ENCODE measurements at places on chromosomes 4 and X.

DNA sequence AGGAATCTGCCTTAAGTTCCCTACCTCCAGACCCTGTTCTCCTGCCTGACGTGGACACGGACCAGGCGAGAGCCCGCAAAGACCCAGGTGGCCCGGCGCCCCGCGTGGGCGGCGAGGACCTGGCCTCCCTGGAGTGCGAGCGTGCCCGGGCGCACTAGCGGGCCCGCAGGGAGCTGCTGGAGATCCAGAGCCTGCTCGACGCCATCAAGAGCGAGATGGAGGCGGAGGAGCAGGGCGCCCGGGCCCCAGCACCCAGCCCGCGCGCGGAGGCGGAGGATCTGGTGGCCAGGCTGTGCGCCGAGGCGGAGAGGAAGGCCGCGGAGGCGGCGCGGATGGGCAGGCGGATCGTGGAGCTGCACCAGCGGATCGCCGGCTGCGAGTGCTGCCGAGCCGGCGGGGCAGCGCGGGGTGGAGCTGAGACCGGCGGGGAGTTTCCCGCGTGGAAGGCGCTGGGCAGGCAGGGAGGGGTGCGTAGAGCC is 18.2 kb downstream of the MRFAP1 start:
- peak; percentile 56 for DNase-seq

GRCh38 chrX:115357326-115358120 is 68.0 kb downstream of the LUZP4 start:
- DNase-seq: no peak

DNA sequence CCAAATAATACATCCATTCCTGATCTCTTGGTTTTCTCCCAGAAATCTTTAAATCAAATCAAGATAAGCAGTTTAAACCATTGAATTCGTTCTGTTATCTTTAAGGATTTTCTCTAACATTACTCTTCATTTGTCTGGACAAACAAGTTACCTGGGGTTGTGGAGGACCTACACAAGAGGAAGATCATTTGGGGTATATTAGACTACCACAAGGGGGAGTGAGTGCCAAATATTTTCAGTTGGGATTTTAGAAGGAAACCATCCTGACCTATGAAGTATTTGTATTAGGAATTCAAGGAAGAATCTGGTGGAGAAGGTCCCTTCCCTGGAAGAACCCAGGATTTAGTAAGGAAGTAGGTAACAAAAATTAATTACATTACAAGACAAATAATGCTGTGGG is 12.0 kb upstream of the DCHS2 start:
- no peak for DNase-seq

GRCh38 chr4:129094347-129094746 is 1.0 kb upstream of the SCLT1 start:
- DNase-seq: no peak

DNA sequence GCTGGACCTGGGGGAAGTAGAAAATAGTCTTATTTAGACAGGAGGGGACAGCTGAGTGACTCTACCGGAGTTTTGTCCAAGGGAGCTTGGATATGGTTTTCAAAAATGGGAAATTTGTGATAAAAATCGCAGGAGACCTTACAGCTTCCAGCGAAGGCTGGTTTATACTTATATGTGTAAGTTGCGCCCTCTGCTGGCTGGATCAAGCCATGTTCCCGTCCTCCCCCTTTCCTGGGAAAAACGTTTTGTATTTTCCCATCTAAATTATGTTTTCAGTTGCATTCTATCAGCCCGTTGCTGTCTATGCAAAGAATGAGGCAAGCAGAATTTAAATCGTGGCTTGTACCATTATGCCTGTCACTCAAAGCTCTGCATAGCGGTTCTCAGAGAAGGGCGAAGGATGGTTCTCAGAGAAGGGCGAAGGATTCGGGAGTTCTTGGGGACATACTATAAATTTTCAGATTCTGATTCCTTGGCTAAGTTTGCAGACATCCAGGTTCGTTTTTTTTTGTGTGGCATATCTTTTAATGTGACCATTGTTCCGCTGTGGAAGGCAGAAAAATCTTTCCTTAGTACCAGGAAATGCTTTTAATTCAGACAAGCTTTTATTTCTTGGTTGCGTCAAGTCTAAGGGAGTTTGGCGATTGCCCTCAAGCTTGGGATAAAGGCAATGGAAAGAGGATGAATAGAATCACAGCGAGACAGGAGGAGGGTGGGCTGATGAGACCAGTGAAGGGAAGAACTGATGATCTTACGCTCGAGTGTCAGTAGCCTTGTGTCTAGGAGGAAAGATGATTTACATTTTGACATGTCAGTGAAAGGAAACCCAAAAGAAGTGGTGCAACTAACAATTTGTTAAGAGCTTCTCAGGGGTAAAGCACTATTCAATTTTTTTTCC is 128.5 kb upstream of the ARX start:
- peak; percentile 10 for DNase-seq

DNA sequence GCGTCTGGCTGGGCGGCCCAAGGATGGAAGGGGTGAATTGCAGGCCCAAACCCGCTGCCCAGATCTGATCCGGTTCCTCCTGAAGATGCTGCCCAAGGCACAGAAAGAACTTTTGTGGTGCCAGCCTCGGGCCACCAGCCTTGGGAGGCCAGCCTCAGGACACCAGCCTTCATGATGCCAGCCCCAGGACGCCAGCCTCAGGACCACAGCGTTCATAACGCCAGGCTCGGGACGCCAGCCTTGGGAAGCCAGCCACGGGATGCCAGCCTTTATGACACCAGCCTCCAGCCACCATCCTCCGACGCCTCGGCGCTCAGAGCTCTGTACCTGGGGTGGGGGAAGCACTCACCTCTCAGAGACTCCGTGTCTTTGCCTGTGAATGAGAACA is 107.8 kb downstream of the ADRA2C start:
- no peak for DNase-seq

GRCh38 chr4:8410066-8410625 is 30.4 kb downstream of the ACOX3 start:
- DNase-seq: no peak

- DNase-seq: no peak
These were observed 20.8 kb downstream of the OR13H1 start for GRCh38 chrX:131564553-131565229.

- peak; percentile 77 for DNase-seq
These were observed 746 bp downstream of the REST start for GRCh38 chr4:56908206-56909085.

DNA sequence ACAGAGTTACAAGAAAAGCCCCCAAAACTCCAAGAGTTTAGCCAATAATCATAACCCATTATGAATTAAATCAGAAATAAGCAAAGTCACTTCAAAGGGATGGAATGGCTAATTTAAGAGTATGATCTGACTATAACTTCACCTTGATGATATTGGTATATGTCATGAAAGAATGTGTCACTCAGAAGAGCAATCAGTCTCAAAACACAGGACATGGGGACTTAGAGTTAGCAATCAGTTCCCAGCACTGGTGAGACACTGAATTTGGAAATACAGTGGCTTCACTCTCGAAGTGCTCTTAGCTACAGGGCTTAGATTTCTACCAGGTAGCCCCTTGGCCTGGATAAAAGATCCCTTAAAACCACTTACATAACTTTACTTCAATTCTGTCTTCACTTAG is 65.7 kb upstream of the EXOC1L start:
- DNase-seq: no peak

- DNase-seq: no peak
These were observed 201.4 kb downstream of the ARHGAP10 start for GRCh38 chr4:147933316-147933715.

GRCh38 chrX:152276277-152276676 is 137.9 kb upstream of the MAGEA10 start:
- no peak for DNase-seq

DNA sequence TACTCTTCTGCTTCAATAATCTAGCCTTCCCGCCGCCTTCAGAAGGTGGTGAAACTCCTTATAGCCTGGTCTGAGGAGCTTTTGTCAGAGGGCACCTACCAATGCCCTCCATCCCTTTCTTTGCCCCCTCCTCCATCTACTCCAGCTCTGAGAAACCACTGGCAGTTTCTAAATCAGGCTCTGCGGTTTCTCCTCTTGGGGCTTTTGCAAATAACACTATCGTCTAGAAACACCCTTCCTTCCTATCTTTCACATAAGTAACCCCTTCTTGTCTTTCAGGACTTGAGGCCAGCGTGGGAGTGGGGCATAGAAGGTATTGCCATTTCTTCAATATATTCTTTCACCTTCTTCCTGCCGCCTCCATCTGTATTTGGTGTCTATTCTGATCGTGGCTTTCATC is 1.2 kb upstream of the EFHC2 start:
- no peak for DNase-seq

- no peak for DNase-seq
These were observed 91.6 kb upstream of the PLAC1 start for GRCh38 chrX:134749706-134750445.

DNA sequence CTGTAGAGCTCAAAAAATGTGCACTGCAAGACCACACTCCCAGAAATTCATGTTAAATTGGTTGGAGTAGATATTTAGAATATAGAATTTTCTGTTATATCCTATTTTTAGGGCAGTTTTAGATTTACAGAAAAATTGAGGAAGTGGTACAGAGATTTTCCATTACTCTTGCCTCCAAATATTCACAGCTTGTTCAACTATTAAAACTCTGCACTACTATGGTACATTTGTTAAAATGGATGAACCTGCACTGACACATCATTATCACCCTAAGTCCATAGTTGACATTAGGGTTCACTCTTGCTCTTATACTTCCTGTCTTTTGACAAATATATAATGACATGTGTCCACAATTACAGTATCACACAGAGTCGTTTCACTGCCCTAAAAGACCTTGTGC is 1724.5 kb downstream of the C4orf33 start:
- no peak for DNase-seq

GRCh38 chr4:90189178-90189577 is 62.0 kb downstream of the CCSER1 start:
- DNase-seq: no peak

GRCh38 chr4:87848622-87849351 is 16.0 kb downstream of the MEPE start:
- DNase-seq: peak; percentile 30

DNA sequence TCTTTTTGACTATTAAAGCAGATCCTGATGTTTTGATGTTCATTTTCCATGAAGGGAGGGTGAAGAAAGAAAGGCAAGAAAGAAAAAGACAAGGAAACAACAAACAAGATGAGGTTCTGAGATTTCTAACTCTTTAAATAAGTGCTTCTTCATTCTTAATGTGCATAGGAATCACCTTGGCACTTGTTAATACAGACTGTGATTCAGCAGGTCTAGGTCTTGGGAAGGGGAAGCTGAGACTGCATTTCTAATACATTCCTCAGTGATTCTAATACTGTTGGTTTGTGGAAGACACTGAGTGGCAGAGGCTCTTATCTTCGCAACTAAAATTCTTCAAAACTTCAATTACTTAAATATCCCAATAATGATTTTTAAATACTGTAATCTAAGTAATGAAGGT is 95.2 kb upstream of the NAP1L5 start:
- no peak for DNase-seq

All from stimulated activated naive CD8-positive, alpha-beta T cell treated with anti-CD3 and anti-CD28 coated beads, Interleukin-15, amount 100 ng/mL, for 72 hours (primary cell).